ENCODE measurements at places on chromosomes 5 and 9.

DNA sequence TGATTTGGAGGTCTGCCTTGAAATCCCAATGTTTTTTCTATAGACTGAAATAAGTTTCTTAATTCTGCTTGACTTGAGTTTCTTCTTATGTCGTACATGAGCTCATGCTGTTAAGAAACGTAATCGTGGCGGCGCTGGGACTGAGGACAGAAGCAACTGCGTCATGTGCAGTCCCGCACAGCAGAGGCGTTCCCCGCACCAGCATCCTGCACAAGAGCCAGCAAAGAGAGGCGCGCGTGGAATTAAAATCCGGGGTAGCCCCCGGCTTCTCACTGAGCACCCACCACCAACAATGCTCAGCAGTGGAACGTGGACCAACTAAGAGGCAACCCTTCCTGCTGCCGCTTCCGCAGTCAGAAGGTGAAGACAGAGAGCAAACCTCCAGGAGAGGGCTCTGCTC is 496.2 kb upstream of the ADAMTS16 start:
- DNase-seq, result no peak

- DNase-seq, result no peak
These were observed 7.2 kb upstream of the MCC start for GRCh38 chr5:113495422-113495841.

DNA sequence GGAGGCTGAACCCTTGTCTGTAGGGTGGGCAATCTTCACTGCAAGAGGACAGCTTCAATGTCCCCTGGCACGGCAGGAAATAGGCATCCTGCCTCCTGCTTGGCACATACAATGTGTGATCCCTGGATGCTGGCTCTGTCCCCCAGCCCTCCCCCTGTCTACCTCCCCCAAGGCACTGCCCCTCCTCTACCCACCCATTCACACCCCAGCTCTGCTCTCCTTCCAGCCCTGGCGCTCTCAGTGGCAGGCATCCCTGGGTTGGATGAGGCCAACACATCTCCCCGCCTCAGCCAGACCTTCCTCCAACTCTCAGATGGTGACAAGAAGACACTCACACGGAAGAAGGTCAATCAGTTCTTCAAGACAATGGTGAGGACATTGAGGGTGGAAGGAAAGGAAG is 24.1 kb upstream of the FOXI1 start:
- no peak for DNase-seq

DNA sequence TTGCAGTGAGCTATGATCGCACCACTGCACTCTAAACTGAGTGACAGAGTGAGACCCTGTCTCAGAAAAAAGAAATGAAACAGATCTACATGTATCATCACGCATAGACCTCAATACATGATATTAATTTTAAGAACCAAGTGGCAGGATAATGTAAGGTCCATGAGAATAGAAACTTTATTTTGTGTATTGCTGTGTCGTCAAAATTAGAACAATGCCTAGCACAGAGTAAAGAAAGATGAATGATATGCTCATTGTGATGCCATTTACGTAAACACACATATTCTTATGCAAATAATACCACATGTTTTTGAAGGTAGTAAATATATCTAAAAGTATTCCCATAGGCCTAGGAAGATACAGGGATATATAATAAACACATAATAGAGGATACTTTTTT is 3.6 kb upstream of the UIMC1 start:
- DNase-seq, result no peak

GRCh38 chr5:180494510-180495181 is 467 bp downstream of the CNOT6 start:
- peak; percentile 7 for DNase-seq

- no peak for DNase-seq
These were observed 60.3 kb upstream of the NEK6 start for GRCh38 chr9:124197177-124198095.

GRCh38 chr5:40991168-40991980 is 79.8 kb downstream of the MROH2B start:
- DNase-seq, result no peak

GRCh38 chr5:154694159-154694558 is 61.0 kb upstream of the LARP1 start:
- no peak for DNase-seq

- no peak for DNase-seq
These were observed 42.5 kb upstream of the GOLM1 start for GRCh38 chr9:86141843-86142242.

- no peak for DNase-seq
These were observed 31.5 kb upstream of the ZCCHC9 start for GRCh38 chr5:81269751-81270393.

DNA sequence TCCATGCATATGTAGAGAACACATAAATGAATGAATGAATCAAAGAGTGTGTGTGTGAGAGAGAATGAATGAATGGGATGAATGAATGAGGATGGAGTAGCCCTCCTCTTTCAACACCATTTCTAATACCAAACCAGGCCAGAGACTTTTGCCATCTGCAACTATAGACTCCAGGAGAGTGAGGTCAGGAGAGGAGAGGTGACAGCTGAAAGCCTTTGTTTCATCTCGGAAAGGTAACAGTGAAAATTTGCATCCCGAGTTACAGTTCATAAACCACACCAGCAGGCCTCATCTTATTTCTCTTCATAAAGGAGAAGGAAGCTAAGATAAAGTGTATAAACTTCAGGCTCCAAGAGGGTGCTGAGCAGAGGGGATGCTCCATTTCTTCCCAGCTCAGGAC is 255.3 kb upstream of the KLF4 start:
- no peak for DNase-seq

- DNase-seq, result no peak
These were observed 23.1 kb downstream of the FREM1 start for GRCh38 chr9:14887149-14887548.

GRCh38 chr5:169628892-169629291 is 8.2 kb upstream of the DOCK2 start:
- no peak for DNase-seq
